ENCODE measurements at places on chromosomes 4 and X.

DNA sequence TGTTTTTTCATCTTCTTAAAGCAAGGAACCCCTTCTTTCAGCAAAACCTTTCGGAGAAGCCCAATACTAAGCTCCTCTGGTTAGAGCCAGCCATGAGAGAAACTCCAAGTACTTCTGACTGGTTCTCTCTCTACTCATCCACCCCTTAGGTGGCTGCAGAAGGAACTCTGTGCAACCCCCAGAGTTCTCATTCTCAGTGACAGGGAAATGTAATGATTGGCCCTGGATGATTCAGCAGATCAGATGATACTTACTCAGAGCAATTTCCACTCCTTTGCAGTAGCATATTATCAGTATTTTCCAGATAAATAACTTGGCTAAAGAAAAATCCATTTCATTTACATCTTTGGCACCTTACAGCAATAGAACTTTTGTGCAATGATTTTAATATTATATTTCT is 3.2 kb downstream of the SPP1 start:
- DNase-seq, result peak; percentile 62

DNA sequence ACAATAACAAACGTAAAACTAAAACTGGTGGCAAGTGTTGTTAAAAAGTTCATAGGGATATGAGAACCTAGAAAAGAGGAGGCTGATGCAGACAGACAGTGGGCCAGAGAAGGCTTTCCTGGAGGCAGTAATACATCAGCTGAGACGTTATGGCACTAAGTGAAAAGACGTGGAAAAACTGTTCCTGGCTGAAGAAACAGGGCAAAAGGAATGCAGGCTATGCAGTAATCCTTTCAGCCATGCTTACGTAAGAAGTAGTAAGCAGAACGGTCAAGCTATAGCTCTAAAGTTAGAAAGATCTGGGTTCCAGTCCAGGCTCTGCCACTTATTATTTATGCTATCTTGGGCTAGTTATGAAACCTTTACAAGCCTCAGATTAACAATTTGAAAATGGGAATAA is 6.4 kb downstream of the LAMTOR3 start:
- DNase-seq, result no peak

DNA sequence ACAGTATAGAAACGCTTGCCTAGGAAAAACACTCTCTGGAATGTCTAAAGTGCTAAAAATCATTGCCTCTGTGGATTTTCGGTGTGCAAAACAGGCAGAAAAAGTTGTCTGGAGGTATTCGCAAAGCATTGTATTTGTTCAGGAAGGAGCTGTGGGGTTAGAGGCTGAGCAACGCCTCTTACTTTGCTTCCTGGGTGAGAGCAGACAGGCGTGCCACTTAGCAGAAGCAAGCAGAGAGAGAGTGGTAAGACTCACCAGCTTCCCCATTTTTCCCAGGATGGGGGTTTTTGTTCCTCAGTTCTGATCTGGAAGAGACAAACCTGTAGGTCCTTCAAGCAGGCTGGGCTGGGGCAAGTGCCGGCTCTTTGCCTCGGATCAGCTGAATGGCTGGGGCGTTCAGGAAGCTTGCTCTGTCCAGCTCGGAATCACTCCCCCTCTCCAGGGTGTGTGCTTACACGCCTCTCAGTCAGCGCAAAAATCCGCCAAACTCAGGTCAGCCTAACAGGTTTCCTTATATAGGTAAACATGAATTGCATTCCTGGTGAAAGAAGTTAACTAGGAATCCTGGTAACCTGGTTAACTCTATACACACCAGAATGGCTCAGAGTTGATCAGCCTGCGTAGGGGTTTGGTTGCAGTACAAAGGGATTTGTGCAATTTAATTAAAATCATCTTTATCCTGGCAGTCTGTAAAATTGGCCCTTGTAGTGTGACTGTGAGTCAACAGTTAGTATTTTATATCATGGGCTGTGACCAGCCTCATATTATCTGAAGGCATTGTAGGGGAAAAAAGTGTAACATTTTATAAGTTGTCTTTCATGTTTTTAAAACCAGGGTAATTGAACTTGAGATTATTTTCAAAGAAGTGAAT is 213.1 kb upstream of the MID1 start:
- DNase-seq, result no peak

DNA sequence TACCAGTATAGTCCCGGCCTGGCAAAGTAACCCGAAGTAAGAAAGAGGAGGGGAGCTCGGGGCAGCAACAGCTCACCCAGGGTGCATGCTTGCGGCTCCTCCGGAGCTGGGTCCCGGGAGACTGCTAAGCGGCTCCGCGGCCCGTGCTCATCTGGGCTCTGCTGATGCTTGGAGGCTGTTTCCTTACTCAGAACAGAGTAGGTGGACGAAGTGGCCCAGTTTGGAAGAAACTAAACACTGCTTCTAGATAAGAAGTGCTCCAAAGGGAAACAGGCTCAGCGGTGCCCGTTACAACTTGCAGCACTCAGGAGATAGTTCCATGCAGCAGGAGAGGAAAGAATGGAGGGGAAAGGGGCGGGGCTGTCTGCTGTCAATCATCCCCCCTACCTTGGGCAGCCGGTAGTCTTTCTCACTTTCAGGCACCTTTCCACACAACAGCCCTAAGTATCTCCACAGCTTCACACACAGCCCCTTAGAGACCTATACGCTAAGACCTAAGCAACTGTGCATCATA is at the start of gene COL4A6:
Gene COL4A6 (minus strand): TSS at position 313 of the 514 bp plus-strand sequence. CDS start 226 bp downstream, at position 87.
- DNase-seq, result no peak

- no peak for DNase-seq
These were observed 144.6 kb upstream of the GPR101 start for GRCh38 chrX:137178392-137178791.

- DNase-seq, result no peak
These were observed 1.6 kb downstream of the TMEM187 start for GRCh38 chrX:153974003-153974725.

DNA sequence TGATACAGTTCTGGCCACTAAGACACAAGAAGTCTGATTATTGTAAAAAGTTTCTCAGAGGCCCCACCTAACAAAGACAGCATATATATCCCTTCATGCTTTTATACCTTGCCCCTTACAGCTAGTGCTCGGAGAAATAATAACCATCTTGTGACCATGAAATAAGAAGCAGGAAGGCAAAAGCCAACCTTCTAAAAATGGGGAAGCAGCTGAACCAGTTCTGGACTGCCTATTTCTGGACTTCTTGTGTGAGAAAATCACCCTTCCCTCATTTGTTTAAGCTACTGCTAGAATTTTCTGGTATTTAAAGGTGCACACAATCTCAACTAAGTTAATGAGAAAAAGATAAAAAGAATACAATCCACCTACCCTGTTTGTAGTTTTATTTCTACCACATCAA is 87.5 kb downstream of the CNOT6L start:
- no peak for DNase-seq

DNA sequence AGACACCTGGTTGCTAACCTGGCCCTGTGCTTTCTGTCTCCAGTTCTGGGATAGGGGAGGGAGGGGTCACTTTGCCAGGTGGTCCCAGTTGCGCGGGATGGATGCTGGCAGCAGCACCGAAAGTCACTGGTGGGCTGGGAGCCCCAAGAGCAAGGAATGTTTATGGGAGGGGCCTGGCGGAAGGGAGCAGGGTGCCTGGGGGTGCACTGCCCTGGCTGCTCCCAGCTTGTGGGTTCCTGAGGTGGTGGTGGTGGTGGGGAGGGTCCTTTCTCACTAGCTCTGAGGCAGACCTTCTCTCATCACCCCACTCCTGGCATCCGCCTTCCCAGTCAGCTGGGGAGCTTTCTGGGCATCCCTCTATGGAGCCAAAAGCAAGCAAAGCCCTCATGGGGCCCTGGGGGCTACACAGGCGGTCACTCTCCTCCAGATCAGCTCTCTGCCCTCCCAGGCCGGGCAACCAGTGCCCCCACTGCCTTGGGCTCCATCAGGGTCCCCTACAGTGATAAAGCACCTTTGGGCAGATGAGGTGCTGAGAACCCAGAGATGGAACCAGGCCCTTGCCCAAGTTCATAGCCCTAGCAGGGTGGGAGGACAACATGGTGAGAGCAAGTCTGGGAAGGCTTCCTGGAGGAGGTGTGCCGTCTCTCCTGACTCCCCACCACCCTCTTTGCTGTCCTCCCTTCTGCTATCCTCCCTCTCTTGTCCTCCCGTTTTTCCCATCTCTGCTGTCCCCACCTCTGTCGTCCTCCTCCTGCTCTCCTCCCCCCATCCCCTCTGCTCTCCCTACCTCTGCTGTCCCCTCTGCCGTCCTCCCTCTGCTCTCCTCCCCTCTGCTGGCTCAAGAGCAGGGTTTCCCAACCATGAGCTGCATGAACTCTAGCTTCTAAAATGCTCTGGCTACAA is 16.0 kb downstream of the FGFR3 start:
- no peak for DNase-seq

DNA sequence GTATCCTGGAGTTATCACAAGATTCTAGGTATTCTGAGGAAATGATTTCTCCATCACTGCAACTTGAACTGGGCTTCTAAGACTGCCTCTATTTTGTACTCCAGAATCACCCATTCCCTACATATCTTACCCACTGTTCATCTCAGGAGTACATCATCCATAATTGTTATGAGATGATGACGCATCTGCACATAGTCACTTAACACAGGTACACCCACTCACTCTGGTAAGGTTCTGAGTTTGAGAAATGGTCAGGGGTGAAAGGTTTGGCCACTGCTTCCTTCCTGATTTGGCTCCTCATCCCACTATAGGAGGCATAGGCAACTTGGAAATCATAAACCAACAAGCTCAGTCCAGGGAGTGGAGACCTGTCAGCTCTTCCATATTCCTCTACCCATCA is 143.9 kb downstream of the GLRA2 start:
- DNase-seq, result no peak

- DNase-seq, result peak; percentile 31
These were observed 120.4 kb downstream of the CHIC1 start for GRCh38 chrX:73683236-73683859.

- no peak for DNase-seq
These were observed 452.3 kb downstream of the MID1IP1 start for GRCh38 chrX:39253551-39253950.

DNA sequence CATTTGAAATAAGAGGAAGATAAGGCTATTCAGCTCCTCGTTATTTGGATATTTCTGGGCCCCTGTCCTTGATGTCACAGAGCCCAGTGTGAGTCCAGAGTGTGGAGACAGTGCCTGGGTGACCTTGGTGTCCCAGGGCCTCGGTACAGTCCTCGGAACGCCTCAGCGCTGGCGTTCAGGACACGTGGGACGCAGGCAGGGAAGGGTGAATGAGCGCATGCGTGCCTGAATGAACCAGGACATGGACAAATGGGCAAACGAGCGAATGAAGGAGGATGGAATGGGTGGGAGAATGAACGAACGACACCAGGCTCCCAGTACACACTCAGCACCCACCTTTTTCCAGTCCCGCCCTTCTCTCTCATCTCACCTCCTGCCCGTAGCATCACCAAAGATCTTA is 44.2 kb downstream of the EVC start:
- no peak for DNase-seq

- DNase-seq, result peak; percentile 13
These were observed 110.7 kb downstream of the GNL3L start for GRCh38 chrX:54640736-54641135.

All from stromal cell of bone marrow (primary cell).